Hippocampal formation (tissue), 2 donors: ENCODE measurements at places on chromosomes 2 and 18.
A peak's percentile ranks its signal among the peaks of the same experiment; 100 is the strongest.

DNA sequence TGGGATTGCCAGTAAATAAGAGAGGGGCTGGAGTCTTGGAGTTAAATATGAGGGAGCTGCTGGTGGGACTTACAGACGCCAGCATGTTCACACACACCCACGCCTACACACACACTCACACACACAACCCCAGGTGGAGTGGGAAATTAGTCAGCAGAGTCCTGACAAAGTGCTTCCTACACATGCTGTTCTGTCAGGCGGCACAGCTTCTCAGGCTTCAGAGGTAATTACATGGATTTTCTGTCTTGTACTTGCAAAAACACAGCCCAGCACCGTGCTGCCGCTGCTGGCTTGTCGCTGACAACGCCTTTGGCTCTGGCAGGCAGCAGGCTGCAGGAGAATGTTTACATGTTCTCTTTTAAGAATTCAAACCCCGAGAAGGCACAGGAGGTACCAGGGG lies 1186.3 kb upstream of the CELF4 start:
- peak; percentile 2 for DNase-seq

DNA sequence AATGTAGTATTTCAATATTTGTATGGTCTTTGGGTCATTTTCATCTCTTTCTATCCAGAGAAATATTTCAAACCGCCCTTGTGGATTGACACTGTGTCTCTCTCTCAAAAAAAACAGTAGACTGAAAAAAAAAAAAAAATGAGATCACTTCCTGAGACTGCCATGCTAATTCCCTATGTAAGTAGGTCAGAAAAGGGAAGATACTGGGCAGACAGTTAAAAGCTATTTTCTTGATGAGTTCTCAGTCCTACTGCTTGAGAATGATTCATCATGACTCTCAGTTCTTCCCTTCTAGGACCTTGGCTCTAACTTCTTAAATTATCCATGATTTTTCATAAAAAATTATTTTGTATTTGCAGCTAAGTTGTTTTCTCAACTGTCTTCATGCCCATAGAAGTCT lies 672.3 kb upstream of the REG3G start:
- DNase-seq = no peak

DNA sequence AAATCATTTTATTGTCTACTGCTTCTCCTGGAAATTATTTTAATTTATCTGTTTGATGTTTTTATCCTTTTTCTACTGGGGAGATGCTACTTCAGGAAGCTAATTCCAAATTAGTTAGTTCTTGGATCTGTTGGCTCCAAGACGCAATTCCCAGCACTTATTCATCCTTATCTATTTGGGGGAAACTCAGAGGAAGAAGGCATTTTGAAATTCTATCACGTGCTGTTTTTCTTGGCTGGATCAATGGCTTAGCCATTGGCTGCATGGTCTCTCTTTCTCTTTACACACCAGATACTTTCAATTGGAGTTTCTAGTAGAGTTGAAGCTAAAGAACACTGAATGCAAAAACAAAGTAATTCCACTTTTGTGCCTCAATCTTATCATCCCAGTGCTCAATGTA lies 98.3 kb downstream of the RAPGEF4 start:
- DNase-seq = no peak

- DNase-seq = no peak
These were observed 117.7 kb downstream of the ZEB2 start for GRCh38 chr2:144402251-144402650.

GRCh38 chr2:23587341-23587880 lies 202.4 kb downstream of the KLHL29 start:
- DNase-seq = no peak

GRCh38 chr2:100580367-100581276 lies 17.8 kb downstream of the PDCL3 start:
- DNase-seq = no peak

DNA sequence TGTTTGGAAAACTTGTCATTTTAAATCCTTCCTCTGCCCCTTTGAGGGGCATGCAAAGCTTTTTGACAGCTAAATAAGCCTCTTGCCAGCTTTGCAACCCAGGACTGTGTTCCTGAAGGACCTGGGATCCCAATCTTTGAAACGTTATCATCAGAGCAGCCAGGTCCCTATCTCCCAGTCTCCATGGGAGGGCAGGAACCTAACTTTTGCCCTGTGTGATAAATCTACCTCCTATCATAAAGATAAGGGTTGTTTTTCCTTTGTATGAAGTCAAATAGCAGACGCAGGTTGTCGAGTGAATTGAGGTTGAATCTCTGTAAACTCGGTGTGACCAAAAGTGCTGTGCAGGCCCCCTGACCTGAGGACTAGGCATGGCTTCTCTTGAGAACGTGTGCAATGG lies 30.1 kb downstream of the TPRKB start:
- DNase-seq = no peak

- DNase-seq = no peak
These were observed 80.6 kb upstream of the LYPD1 start for GRCh38 chr2:132750606-132751005.

- DNase-seq = no peak
These were observed 89.9 kb upstream of the DNMT3A start for GRCh38 chr2:25431604-25432003.

- no peak for DNase-seq
These were observed 58.9 kb upstream of the ZNF516 start for GRCh38 chr18:76553715-76554546.

DNA sequence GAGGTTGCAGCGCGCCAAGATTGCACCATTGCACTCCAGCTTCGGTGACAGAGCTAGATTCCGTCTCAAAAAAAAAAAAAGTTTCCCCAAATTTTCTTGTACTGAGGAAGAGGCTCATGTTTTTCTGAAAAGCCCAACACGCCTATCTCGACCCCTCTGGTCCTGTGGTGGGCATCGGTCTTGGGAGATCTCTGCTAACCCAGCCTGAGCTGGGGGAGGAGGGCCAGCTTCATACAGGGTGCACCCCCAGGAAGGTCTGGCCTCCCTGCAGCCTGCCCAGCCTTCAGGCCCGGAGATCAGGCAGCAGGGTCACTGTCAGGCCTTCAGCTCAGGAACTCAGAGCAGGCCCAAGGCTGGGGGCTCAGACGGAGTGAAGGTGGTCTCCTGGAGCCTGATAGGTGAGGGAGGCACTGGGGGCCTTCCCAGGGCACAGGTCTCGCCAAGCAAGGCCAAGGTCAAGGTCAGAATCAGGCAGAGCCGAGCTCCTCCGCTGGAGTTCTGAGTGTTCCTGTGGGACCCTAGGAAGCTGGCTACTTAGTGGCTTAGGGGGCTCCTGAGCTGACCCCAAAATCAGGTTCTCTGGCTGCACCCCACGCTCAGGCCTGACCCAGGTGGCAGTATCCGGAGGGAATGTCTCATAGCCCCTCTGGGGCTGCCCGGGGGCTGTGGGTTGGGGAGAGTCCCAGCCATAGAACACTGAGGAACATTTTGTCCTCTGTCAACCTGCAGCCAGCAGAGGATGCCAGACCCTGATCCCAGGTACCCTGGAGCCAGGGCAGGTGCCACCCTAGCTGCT lies 37.9 kb upstream of the SMAD7 start:
- no peak for DNase-seq

DNA sequence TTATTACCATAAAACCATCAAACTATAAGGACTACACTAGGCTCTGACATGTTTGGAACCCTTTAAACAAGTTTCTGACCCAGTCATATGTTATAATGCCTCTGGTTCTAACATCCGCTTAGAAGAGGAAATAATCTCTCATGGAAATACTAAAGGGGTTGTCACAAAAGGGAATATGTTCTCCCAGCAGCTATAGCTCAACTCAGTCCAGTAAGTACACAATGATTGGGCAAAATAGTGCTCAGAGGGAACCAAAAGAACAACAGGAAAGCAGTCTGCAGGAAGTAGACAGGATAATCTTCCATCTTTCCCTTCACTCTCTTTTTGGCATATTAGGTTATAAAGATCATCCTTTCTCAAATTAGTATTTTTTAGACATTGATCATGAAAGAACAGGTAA lies 4.3 kb downstream of the SRBD1 start:
- no peak for DNase-seq

GRCh38 chr2:110101280-110101844 lies 14.3 kb downstream of the MALL start:
- DNase-seq = peak; percentile 31
